ENCODE measurements at places on chromosomes 6 and 20. TPM values are rescaled to one million over a fixed set of nuclear protein-coding genes. Genes with fewer than 3 reads are reported as not detected.

The GHRH gene
- not detected for total RNA-seq

The MAPK14 gene
- 43.9 TPM for total RNA-seq

The BCL2L1 gene
- 75.4 TPM for total RNA-seq

The RBBP8NL gene
- not detected for total RNA-seq

The MMP24OS gene
- 20.1 TPM for total RNA-seq

Measured in aortic smooth muscle cell (primary cell).